Right hindlimb (tissue), 1 donor: ENCODE measurements at places on chromosomes 4 and X.

- DNase-seq = no peak
These were observed 426.6 kb downstream of the ARHGAP24 start for GRCh38 chr4:85901500-85901899.

DNA sequence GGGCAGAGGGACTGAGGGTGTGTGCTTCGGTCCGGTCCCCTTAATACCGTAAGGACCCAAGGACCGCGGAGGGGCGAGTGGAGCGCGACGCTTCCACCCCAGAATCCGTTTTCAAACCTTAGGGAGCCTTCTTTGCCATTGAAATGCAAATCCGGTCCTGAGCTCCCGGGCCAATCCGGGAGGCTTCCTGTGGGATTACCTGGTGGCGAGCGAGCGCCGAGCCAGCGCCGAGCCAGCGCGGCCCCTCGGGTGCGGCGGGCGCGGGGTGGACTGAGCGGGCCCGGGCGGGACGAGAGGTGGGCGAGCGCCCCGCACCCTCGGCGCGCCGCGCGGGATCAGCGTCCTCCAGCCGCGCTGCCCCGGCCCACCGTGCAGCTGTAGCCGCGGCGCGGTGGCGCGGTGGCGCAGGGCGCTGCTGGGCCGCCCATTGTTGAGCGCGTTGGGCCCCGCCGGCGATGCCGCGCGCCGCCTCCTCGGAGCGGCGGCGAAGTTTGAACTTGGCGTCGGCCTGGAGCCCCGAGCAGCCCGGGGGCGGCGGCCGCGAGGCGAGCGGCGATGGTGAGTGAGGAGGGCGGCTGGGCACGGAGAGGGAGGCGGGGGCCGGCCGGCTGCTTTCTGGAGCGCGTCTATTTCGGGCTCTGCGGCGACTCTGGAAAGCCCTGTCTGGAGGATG, 208.7 kb downstream of the SOWAHB start:
- peak; percentile 65 for DNase-seq

- DNase-seq = no peak
These were observed 151.4 kb upstream of the STX18 start for GRCh38 chr4:4693258-4693657.

DNA sequence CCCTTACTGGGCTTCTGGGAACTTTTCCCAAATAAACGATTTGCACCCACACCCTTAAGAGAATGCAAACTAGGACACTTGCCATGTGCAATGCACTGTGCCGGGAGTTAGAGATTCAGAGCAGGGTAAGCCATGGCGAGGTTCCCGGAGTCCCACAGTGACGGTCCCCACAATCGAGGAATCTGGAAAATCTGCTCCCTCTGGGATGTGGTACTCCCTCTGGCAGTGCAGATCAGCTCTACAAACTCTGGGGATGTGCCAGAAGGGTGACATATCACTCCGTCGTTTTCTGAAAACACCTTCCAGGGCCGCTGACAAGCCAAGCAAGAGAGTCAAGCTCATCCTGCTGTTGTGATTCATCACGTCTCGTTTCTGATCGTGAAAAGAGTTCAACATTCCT, 537.5 kb downstream of the BCOR start:
- DNase-seq = no peak

- no peak for DNase-seq
These were observed 3.7 kb downstream of the EREG start for GRCh38 chr4:74368596-74368995.
